ENCODE measurements at places on chromosomes 12 and 14.
A peak's percentile ranks its signal among the peaks of the same experiment; 100 is the strongest.

GRCh38 chr12:117042171-117042842, 56.9 kb downstream of the TESC start:
- no peak for DNase-seq

DNA sequence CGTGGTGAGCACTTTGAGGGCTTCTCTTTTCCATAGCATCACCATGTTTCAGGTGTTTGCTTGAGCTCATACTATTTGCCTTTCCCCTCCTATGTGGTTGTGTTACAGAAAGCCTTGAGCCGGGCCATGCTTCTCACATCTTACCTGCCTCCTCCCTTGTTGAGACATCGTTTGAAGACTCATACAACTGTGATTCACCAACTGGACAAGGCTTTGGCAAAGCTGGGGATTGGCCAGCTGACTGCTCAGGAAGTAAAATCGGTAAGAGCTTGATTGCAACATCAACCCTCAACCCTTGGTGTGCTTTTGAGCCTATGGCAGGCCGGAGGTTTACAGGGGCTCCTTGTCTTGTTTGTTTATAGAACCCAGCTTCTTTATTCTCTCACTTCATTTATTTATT, 8.1 kb downstream of the LETMD1 start:
- peak; percentile 18 for DNase-seq

DNA sequence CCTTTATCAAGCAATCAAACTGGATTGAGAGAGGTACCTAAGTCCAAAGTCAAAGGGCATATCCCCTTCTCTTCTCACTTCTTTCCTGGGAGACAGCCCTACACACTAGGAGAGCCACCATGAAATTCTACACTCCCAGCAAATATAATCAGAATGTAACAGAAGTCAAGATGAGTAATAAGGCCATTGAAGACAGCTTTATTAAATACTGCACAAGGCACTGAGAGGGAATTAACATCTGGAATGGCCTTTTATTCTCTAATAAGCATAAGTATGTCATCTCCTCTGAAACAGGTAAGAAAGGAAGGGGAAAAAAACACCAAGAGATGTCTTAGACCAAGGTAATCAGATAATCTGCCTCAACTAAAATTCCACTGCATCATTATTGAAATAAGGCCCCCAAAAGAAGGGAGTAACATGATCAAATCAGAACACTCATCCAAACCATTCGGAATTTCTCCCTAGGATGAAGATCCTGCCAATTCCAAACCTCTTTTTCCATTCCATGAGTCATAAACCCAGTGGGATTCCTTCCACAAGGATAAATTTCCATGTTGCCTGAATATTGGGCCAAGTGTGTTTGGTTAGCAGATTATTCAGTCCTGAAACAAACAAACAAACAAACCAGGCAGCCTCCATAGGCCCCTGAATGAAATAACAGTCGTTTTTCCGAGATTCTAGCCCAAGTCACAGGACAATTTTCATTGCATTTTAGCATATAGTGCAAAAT, 19.9 kb downstream of the SLC35F4 start:
- DNase-seq = no peak

DNA sequence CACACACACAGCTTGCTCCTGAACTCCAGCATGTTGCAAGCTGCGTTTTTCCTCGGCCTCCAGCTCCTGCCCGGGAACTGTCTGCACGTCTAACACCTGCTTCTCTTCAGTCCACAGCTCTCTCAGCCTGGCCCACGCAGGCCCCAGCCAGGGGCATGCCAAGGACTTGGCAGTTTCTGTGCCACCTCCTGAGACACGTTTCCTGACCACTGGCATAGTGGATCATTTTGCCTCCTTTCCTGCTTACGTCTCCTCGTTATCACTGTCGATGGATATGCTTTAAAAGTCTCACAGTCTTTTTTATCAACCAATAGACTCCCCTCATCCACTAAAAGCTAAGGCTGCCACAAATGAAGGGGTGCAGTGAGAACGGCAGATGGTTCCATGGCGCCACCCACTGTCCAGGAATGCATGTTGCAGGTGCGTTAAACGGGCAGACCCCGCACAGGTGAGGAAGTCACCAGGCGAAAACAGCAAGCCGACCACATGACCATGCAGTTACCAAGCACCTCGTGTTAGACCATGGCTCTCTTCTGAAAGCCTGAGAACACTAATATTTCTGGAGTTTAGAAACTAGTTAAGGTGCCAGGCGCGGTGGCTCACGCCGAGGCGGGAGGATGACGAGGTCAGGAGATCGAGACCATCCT, 14.7 kb upstream of the TEAD4 start:
- DNase-seq = peak; percentile 8

DNA sequence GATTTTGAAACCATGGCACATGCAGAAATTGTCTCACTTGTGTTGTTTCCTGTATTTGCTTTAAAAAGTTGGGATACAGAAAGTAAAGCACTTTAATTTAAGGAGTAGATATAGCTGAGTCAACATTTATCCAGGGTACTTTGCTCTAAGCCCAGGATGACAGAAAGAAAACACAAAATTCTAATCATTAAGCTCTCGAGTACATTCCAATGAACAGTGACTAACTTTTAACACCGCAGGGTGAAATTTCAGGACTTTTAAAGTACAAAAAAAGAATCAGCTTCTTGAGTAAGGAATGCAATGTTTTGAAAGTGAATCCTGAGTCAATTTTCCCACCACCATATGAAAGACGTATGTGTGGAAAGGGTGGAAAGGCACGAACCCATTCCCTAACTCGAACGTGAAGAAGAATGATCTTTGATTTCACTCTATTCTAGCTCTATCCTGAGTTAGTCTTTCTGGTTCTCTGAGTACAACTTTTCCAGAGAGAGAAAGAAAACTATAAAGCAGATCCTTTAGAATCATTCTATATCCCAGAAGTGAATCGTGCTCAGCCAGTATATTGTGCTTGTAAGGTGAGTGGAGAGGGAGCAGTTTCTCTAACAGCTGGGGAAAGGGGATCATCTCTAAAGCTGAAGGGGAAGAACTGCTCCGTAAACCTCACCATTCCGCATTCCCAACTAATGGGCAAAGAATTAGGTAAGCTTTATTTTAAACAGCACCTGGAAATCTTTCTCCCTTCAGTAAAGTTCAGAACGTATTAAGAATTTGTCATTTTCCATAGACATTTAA, 779.0 kb upstream of the FLRT2 start:
- DNase-seq = no peak

GRCh38 chr14:103923863-103924262, 4.4 kb upstream of the TDRD9 start:
- no peak for DNase-seq

DNA sequence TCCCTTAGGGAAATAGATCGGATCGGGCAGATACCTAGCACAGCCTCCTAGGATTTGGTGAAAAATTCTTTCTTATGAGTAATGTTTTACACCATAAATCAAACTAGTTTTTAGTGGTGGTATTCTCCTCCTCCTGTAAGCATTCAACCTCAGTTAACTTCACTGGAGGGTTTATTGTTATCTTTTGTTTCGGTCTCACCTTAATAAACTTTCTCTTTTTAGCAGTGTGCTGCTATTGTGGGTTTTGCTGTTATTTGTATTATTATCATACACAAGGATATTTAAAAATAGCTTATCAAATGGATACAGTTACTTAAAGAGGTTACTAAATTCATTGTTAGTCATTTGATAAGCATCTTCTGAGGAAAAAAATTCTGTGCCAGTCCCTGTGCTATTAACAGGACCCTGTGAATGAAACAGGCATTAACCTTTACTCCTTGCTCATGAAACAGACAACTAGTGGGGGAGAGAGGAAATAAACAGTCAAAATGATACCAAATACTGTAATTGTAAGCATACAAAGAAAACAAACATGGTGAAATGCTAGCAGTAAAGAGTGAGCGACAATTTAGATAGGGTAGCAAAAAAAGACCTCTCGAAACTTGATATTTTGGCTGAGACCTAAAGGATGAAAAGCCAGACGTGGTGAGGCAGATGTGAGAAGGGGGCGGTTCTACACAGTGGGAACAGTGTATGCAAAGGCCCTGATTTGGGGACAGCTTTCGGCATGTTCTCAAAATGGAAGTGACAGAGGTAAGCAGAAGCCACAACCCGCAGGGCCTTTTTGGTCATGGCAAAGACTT, 178.7 kb upstream of the SOX5 start:
- DNase-seq = no peak

GRCh38 chr12:65585648-65586602, 238.4 kb upstream of the HMGA2 start:
- DNase-seq = no peak

- no peak for DNase-seq
These were observed 58.0 kb downstream of the SYNE3 start for GRCh38 chr14:95458459-95458858.

DNA sequence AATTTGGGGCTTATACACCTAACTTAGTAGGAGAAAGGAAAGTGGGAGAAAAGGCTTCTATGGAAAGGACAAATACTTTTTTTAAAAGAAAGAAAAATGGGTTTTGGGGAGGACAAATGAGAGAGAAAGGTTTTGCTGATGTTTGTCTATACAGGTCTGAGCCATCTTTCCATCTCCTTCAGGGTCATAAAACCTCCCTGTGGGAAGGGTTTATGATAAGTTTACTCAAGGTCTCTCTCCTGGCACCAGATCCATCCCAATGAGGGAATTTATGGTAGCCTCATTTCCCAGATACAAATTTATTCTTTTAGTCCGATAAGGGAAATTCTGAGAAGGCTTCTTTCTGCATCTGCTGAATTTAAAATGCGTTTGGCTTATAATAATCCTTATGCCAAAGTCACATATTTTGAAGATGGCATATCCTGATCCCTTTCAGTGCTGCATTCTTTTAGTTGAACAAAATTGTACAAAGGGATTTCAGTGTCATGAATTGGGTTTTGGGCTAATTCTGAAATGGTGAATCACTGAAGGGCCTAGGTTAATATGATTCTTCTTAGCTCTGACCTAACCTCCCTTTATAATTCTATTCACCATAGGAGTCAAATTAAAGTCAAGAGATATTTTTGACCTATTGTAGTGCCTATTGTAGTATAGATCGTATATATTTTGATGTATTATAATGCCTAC, 173.5 kb upstream of the DYRK2 start:
- no peak for DNase-seq

GRCh38 chr12:97575403-97576193, 113.0 kb downstream of the RMST start:
- DNase-seq = no peak

- DNase-seq = no peak
These were observed 514.1 kb downstream of the ETNK1 start for GRCh38 chr12:23139026-23139425.

DNA sequence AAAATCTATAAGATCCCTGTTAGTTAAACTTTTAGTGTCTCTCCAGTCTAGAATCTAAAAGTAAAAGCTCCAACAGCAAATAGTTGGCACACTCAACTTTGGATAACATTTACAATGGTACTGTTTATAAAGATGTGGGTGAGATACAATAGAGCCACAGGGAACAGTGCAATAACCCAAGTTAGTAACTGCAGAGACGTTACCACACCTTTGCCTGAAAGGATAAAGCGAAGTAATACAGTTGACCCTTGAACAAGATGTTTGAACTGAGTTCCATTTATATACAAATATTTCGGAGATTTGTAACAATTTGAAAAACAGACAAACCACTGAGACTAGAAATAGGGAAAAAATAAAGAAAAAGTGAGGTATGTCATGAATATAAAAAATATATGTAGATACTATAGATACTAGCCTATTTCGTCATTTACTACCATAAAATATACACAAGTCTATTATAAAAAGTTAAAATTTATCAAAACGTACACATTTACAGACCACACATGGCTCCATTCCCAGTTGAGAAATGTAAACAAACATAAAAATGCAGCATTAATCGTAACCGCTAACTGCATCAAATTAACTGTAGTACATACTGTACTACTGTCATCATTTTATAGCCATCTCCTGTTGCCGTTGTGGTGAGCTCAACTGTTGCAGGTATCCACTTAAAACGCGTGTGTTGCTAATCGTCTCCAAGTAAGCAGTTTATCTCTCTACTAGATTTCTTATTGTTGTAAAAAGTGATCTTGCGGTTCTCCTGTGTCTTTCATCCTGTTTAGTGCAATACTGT, 56.5 kb upstream of the HIF1A start:
- no peak for DNase-seq

GRCh38 chr12:61739925-61740324, 520.3 kb upstream of the USP15 start:
- DNase-seq = no peak

GRCh38 chr14:76678244-76678800, 82.9 kb upstream of the VASH1 start:
- DNase-seq = no peak

GRCh38 chr14:42014301-42014700, 407.6 kb downstream of the LRFN5 start:
- no peak for DNase-seq

DNA sequence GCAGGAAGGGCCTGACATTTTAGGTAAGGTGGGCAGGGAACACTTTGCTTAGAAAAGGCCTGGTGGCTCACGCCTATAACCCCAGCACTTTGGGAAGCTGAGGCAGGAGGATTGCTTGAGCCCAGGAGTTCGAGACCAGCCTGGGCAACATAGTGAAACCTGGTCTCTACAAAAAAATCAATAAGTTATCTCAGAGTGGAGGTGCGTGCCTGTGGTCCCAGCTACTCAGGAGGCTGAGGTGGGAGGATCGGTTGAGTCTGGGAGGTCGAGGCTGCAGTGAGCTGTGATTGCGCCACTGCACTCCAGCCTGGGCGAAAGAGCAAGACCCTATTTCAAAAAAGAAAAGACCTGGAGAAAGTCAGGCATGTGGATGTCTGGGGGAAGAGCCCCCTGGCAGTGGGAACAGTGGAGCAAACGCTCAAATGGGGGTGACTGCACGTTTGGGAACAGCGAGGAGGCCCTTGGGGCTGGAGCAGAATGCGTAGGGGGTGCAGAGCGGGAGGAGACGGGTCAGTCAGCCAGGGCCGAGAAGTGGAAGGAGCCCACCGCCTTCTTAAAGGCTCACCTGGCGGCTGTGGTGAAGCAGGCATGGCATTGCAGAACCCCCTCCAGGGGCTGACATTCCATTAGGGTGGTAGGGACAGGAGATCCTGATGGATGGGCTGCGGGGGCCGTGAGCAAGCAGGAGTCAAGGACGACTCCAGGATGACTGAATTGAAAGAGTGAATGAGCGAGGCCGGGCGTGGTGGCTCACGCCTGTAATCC, 6.2 kb upstream of the KIF26A start:
- no peak for DNase-seq

- no peak for DNase-seq
These were observed 37.5 kb upstream of the DDX11 start for GRCh38 chr12:31035967-31036665.

- DNase-seq = no peak
These were observed 143.0 kb downstream of the KITLG start for GRCh38 chr12:88437226-88437625.

DNA sequence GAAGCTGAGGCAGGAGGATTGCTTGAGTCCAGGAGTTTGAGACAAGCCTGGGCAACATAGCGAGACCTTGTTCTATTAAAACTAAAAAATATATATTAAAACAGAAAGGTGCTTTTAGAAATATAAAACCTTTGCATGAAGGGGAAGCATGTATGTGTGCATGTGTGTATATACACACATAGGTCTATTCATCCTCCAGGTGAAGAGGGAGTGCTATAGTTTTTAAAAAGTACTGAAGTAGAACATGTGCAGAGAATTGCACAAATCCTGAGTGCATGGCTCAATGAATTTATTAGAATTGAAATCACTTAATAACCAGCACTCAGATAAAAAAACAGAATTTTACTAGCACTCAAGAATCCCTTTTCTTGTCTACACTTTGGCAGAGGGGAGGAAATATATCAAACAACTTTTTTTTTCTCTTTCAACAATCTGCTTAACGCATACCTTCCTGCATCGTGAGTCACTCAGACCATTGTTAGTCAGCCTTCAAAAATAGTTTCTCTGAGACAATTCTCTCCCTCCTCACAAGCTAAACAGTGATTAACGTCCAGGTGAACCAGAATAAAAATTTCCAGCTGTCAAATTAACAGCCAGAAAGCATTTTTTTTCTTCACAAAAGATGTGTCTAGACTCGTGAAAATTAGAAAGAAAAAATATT, 17.7 kb upstream of the NEDD1 start:
- no peak for DNase-seq

Measured in suppressor macrophage treated with lipopolysaccharide for 4 hours (primary cell).